ENCODE measurements at places on chromosomes 7 and 10.

DNA sequence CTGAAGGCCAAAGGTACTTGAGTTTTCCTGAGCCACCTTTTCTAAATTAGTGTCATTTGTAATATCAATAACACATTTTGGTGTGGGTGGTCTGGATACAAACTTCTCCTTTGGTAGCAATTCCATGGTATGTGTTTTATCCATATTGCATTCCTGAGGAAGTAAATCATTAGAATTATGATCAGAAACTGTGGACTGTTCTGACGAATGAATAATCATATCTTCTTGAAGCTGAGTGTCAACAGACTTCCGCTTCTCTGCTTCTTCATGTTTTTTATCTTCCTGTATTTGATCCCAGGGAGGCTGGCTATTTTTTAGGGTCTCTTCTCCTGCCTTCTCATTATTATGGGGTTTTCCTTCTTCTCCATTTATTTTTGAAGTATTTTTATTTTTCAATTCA lies 81.4 kb downstream of the NRBF2 start:
- DNase-seq, result no peak

DNA sequence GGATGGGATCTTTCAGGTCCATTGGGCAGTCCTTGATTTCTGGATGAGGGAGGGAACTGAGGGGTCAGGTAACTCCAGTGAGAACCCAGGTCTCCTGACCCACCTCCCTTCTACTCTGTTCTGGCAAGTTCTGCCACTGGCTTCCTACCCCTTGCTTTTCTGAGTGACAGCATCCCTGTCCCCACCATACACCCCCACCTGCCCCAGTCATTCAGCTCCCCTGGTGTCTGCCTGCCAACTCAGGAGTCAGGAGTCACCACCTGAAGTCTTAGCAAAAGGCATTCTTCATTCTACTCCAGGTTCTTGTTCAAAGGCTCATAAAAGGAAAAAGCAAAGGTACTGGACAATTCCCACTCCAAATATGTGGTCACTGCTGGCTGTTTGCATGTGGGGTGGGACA lies 26.6 kb downstream of the CDHR3 start:
- DNase-seq, result no peak

- peak; percentile 82 for DNase-seq
These were observed 116.5 kb downstream of the ATXN7L1 start for GRCh38 chr7:105759670-105760550.

GRCh38 chr7:47489624-47490023 lies 92.3 kb downstream of the TNS3 start:
- no peak for DNase-seq

DNA sequence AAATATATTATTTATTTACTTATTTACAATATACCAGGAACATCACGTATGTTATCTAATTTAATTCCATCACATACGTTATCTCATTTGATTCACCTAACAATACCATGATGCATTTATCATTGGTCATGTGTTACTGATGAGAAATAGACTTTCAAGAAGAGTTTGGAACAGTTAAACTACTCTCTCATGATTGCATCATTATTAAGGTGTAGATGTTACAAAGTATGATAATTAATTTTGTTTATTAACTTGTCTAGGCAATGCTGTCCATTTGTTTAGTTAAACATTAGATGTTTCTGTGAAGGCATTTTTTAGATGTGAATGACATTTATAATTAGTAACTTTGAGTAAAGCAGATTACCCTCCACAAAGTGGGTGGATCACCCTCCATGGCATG lies 32.0 kb upstream of the PCDH15 start:
- DNase-seq, result no peak

GRCh38 chr7:2758673-2759616 lies 70.9 kb downstream of the AMZ1 start:
- no peak for DNase-seq

DNA sequence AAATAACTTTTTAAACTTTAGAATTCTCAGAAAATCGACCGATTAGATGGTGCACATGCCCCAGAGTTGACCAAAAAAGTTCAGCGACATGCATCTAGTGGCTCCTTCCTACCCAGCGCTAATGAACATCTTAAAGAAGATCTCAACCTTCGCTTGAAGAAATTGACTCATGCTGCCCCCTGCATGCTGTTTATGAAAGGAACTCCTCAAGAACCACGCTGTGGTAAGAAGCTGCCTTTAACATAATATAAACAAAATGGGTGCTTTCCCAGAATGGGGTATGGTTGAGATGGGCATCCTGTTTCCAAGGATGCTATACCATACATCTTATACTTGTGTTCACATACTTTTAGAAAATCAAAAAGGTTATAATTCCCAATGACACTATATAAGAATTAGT lies 24.6 kb downstream of the GLRX3 start:
- no peak for DNase-seq

GRCh38 chr7:136167991-136168390 lies 190.8 kb upstream of the MTPN start:
- no peak for DNase-seq

- no peak for DNase-seq
These were observed 22.3 kb downstream of the CNTNAP2 start for GRCh38 chr7:146138926-146139325.

DNA sequence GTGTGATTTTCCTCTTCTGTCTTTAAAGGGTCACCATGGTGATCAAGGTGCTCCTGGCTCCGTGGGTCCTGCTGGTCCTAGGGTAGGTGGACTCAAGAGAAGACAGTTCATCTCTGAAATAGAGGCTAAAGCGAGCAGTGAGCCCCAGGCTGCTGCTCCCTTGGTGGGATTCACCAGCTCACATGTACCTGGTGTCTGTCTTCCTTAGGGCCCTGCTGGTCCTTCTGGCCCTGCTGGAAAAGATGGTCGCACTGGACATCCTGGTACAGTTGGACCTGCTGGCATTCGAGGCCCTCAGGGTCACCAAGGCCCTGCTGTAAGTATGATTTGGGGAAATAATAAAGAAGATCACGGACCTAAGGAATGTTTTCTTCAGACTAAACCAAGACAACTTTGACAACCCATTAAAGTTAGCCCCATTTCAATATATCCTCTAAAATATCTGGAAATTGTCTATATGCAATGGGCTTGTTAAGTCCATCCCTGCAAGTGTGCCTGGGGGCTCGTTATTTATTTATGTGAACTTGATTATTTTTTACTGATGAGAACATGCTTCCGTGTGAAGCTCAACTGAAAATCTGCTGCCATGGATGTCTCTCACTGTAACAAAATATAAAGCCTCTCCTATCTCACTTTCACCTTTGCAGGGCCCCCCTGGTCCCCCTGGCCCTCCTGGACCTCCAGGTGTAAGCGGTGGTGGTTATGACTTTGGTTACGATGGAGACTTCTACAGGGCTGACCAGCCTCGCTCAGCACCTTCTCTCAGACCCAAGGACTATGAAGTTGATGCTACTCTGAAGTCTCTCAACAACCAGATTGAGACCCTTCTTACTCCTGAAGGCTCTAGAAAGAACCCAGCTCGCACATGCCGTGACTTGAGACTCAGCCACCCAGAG lies 32.5 kb downstream of the COL1A2 start:
- peak; percentile 43 for DNase-seq

GRCh38 chr10:106712988-106713387 lies 451.5 kb downstream of the SORCS1 start:
- no peak for DNase-seq

GRCh38 chr7:46603780-46604179 lies 682.7 kb upstream of the IGFBP3 start:
- peak; percentile 66 for DNase-seq

DNA sequence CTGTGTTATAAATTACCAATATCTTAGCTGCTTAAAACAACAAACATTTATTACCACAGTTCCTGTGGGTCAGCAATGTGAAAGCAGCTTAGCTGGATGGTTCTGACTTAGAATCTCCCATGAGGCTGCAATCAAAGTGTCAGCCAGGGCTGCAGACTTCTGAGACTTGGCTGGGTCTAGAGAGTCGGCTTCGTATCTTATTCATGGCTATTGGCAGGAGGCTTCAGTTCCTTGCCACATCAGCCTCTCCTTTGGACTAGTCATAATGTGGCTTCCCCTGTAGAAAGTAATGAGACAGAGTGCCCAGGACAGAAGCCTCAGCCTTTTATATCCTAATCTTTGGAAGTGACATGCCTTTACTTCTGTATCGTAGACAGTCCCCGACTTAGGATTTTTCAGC lies 27.3 kb downstream of the RALA start:
- peak; percentile 94 for DNase-seq

DNA sequence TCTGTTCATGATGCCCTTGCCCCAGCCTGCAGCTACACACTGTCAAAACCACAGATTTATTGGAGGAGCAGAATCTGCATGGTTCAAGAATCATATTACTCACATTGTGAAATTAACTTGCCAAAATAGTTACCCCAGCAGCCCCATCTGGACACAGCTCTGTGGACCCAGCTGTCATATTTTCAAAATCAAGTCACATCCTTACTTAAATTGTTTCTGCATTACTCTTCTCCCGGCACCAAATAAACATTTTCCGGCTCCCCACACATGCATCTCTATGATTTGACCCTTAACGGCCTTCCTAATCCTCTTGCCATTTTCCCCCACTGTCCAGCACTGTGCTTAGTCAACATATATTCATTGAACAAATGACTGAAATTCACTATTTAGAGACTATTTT lies 43.8 kb upstream of the GPR26 start:
- DNase-seq, result no peak

DNA sequence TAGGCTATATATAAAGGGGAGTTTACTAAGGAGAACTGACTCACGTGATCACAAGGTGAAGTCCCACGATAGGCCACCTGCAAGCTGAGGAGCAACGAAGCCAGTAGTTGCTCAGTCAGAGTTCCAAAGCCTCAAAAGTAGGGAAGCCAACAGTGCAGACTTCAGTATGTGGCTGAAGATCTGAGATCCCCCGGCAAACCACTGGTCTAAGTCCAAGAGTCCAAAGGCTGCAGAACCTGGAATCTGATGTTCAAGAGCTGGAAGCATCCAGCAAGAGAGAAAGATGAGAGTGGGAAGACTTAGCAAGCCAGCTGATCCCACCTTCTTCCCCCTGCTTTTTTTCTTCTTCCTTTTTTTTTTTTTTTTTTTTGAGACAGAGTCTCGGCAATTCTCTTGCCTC lies 27.0 kb upstream of the GSDME start:
- no peak for DNase-seq

DNA sequence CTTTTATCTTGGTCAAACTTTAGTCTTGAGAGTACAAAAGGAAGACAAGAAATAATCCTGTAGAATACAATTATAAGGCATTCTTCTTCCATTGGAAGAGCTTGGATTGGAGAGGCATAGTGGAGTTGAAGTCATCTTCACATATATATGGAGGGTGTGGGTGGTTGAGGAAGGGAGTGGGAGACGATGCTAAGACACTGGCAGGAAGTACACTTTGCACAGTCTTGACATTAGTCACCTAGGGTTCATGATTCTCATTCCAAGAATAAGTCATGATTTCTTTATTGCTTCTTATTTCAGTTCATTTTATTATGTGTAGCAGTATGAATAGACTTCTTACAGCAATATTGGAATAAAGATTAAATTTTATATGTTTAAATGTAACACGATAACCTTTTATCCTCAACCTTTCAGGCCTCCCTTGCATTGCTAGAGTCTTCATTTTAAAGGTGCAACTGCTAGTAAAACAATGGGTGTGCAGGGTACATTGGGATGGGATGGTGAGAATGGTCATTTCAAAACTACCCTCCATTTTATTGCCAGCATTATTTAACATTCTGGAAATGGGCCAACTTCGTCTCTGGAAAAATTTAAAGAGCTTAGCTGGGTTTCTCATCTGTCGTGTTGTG lies 12.3 kb upstream of the SLC26A3 start:
- no peak for DNase-seq

GRCh38 chr10:23469596-23470237 lies 30.8 kb downstream of the OTUD1 start:
- DNase-seq, result no peak

GRCh38 chr7:86914551-86914950 lies 144.9 kb downstream of the ELAPOR2 start:
- peak; percentile 49 for DNase-seq

DNA sequence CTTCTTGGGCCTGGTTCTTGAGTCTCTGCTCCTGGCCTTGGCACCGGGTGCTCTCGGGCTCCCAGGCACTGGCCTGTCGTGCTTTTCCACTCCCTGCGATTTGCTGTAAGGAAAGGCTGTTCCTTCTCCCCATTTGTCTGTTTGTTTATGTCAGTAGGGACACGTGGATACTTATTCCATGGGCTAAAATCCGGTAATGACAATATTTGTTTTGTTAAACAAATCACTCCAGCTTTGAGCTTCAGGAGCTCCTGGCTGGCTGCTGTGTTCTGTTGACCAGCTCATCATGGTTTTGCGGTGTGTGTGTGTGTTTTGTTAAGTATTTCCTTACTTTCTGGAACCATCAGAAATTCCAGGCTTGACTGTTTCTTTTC lies 17.5 kb upstream of the JAKMIP3 start:
- no peak for DNase-seq

GRCh38 chr7:126750207-126750911 lies 502.4 kb downstream of the GRM8 start:
- DNase-seq, result no peak

DNA sequence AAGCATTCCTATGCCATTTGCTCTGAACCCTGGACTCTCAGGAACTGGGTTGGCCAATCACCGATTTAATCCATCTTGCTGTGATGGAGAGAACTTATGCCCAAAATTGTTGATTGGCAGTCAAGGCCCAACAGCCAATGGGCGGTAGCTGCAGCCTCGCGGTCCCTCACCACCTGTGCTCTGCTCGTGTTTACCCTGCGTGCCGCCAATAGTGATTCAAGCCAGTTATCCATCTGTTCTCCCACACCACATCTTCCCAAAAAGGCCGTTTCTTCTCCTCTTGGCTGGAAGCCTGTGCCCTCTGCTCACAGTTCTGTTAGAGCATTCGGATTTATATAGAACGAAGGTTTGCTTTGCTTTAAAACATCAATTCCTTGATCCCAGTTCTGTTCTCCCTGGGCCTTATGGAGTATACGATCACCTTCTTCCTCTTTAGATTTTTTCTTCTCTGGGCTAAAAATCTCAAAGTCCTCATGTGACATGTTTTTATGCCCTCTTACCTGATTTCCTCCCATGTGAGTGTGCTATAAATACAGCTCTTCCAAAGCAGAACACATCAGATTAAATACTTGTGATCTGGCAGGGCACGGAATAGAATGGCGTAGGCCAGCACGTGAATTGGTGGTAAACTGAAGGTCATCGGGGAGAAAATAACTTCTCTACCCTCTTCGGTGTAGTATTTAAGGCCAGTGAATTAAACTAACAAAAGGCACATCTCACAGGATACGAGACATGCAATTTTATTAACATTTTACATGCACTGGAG lies 212.8 kb downstream of the NSUN6 start:
- no peak for DNase-seq

DNA sequence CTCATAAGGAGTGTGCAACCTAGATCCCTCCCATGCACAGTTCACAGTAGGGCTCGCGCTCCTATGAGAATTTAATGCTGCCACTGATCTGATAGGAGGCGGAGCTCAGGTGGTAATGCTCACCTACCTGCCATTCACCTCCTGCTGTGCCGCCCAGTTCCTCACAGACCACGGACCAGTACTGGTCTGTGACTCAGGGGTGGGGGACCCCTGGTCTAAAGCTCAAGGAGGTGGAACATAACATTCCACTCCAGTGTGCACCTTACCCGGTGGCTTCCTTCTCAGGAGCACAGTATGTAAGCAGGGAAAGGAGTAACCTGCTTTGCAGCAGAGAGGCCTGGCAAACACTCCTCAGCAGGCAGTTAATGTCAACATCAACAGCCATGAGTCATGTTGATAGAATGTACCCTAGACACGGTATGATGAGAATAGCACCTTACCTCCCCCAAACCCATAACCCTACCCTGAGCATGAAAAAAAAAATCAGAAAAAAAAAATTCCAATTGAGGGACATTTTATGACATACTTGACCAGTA lies 273.5 kb downstream of the FGFR2 start:
- no peak for DNase-seq

GRCh38 chr7:150966002-150966401 lies 12.1 kb downstream of the KCNH2 start:
- DNase-seq, result no peak
